ENCODE measurements at places on chromosomes 4 and X.

- DNase-seq = peak; percentile 86
Observed at GRCh38 chr4:142095886-142096605, 459.7 kb downstream of the IL15 start.

DNA sequence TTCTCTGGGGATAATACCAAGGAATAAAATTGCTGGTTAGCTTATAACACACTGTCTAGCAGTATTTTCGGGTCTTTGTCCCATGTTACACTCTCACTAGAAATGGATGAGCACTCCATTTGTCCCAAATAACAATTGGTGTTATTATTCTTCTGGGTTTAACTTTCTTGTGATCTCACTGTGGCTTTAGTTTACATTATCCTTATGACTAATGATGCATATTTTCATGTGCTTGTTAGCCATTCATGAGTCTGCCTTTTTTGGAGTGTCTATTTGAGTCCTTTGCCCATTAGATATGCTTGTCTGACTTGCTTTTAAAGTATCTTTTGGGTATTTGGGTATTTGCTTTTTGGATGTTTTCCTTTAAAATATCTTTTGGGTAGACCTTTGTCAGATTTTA lies 372.9 kb upstream of the TENM3 start:
- DNase-seq = no peak

- DNase-seq = no peak
Observed at GRCh38 chrX:70554081-70554480, 109.4 kb downstream of the DLG3 start.

GRCh38 chr4:101938836-101939235 lies 148.3 kb downstream of the BANK1 start:
- no peak for DNase-seq

DNA sequence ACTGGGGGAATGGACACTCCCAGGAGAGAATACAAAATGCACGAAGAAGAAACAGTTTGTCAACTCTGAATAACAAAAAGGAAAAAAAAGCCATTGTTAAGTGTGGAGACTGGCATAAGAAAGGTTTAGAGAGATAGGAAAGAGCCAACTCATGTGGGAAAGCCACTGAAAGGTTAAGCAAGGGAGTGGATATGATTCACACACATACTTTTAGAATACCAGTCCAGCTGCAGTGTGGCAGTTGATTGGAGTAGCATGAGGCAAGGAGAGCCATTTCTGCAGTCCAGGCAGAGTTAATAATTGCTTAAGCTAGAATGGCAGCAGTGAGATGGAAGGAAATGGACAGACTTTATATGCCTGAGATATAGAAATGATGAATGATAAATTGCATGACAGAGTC lies 36.9 kb upstream of the ADAD1 start:
- no peak for DNase-seq

GRCh38 chr4:83850435-83850834 lies 314.5 kb downstream of the GPAT3 start:
- DNase-seq = no peak

DNA sequence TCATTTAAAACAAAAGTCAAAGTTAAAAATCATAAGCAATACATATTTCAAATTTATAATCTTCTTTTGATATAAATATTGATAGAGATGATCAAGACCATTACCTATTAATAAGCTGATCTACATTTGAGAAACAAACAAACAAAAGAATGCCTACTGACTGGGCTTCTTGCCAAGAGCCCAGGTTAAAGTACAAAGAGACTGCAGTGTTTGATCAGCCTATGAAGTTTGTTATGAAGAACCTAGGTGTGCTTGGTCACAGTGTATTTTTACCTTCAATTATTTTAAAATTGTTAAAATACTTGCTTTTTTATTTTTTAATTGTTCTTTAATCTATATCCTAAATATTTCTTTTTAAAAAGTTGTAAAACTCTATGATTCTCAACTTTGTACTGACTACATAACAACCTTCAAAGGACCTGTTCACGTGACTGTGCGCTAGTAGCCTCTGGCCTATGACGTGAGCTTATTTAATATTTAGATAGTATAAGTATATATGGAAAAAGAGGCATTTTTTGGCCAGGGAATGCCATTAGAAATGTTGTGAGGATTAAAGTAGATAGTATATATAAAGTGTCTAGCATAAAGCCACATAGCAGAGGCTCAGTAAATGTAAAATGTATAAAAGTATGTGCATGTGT lies 11.4 kb upstream of the SLC39A8 start:
- no peak for DNase-seq

- DNase-seq = no peak
Observed at GRCh38 chr4:153824501-153824900, 35.6 kb upstream of the SFRP2 start.

DNA sequence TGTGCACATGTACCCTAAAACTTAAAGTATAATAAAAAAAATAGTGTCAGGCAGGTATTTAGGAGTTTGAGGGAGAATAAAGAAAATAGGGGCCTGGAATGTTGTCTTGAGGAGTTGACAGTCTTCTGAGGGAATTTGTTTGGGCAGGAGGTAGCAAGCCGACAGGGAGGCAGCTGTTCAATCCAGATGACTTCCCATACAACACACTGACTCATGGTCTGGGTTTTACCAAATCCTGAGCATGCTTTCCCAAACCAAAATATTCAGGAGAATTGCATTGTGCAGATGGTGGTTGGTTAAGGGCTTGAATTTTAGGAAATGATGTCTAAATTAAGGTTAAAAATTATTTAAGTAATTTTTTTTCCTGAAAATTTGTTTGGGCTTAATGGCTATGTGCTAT lies 430.0 kb downstream of the INPP4B start:
- DNase-seq = no peak

DNA sequence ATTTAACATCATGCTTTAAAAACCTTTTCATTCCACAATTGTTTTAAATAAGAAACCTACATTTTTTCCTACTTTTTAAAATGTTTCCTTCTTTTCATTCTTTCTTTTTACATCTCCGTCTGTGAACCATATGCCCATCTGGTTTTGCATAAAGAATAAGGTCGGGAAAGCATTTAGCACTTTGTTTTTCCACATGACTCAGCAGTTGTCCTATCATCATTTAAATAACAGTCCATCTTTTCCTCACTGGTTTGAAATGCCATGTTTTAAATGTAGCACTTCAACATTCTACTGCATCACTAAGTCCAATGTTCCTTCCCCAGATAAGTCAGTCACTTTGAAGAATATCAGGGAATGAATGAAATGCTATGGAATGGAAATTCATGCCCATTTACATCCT lies 128.4 kb downstream of the SH3RF1 start:
- no peak for DNase-seq

- DNase-seq = no peak
Observed at GRCh38 chr4:141705048-141705746, 68.8 kb downstream of the IL15 start.

DNA sequence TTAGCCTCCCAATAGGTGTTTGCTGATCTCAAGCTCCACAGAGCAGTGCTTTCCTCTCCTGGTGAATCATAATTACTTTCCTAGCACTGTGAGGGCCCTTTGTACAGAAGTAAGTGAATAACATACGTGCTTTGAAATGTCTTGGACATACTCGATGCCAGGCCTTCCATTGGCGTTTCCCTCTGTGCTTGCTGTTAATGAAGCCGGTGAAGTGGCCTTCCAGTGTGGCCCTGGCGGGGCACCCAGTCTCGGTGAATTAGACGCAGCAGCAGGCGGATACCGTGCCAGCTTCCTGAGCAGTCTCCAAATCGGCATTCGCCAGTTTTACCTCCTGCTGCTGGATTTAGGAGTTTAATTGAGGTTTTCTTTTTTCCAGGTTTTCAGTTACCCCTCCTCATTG lies 132.3 kb downstream of the HMX1 start:
- no peak for DNase-seq

- DNase-seq = no peak
Observed at GRCh38 chrX:16239211-16239610, 71.9 kb downstream of the MAGEB17 start.

- DNase-seq = no peak
Observed at GRCh38 chr4:71147261-71147660, 153.8 kb downstream of the DCK start.

DNA sequence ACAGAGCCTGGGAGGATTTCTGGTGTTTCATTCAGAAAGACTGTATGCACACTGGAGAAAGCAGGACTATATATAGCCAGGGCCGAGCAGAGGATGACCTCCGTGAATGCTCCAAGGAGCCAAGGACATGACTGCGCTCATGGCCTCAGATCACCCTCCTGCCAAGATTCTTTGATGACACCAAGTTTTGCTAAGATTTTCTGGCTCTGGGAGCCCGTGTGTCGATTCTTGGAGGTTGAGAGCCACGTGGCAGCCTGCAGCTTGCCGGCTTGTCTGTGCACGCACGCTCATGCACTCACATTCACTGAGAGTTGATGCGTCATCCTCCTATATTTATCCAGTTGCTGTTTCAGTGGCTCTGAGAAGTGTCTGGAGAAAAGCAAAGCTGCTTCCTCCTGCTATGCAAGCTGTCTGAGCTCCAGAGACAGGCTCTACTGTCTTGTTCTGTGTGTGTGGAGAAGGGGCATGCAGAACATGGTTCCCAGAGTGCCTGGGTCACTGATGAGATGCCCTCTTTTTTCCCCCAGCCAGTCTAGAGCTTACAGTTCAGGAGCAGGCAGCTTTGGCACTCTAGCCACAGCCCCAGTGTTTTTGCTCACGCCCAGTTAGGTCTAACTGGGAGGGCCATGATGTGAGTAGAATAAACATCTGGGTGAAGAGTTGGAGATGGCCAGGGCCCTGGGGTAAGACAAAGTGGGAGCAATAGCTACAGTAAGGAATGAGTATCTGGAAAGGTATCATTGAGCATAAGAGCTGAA lies 64.9 kb upstream of the SCOC start:
- peak; percentile 70 for DNase-seq

GRCh38 chrX:86369847-86370630 lies 221.8 kb downstream of the DACH2 start:
- DNase-seq = no peak

DNA sequence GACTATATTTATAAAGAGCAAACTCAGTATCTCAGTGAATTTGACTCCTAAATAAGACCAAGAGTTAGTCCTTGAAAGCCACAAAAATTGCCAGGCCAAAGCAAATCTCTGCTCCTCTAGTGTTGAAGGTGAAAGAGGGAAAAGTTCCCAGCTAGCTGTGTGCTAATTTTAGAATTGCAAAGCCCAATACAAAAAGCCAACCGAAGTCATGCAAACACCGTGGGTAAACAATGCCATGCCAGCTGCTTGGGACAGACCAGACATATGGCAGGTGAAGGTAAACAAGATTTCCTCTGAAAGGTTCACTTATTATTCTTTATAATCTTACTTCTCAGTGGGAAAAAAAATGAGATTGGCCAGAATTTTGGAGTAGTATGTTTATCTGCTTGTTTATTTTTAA lies 80.5 kb upstream of the LNX1 start:
- no peak for DNase-seq

DNA sequence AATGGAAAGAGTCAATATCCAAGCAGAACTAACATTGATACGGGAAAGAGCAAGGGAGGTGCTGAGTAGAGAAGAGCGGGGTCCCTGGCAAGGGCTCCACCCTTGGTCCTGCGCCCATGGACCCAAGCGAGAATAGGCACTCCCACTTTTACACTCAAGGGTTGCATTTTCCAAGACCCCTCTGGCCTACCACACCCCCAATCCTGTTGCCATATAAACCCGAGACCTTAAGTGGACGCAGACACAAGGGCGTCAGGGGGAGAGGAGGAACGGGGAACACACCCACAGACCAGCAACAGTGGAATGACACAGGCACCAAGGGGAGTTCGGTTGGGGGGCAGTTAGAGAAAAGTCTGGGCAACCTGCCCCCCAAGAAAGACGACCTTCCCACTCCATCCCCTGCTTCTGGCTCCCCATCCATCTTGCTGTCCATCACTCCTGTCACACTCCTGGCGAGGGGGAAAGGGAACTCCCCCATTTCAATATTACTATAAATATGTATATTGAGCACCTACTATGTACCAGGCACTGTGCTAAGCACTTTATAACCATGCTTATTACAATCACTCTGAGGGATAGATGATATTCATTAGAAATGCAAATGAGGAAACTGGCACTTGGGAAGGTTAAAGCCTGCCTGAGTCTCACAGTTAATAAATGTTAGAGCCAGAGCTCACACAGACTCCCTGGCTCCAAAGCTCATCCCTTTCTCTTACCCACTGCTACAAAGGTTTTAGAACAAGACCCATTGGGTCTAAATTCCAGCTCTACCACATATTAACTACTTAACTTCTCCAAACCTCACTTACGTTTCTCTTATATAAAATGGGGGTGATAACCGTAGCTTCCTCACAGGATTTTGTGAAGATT lies 51.7 kb downstream of the SCD5 start:
- DNase-seq = no peak

DNA sequence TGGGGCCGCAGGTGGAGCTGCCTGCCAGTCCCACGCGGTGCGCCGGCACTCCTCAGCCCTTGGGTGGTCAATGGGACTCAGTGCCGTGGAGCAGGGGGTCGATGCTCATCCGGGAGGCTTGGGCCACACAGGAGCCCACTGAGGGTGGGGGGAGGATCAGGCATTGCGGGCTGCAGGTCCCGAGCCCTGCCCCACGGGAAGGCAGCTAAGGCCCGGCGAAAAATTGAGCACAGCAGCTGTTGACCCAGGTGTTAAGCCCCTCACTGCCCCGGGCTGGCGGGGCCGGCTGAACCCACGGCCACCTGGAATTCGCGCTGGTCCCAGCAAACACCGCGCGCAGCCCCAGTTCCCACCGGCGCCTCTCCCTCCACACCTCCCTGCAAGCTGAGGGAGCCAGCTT lies 26.1 kb downstream of the VCX2 start:
- no peak for DNase-seq

GRCh38 chrX:121405826-121406225 lies 358.4 kb downstream of the GLUD2 start:
- no peak for DNase-seq

DNA sequence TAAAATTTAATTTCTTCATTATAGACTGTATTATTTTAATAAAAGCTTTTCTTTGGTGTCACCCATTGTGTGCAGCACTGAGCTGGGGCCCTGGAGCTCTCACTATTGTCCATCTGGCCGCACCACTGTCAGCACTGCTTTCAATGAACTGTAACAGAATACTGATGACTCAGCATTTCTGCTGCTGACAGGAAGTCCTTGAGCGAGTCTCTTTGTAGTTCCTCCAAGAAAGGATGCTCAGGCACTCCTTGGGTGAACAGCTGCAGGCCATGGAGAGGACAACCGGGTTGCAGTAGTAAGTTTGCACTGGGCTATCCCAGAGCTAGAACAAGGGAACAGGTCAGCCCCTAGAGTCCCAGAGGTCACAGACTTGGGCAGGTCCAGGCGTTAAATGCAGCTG lies 81.6 kb downstream of the SORBS2 start:
- no peak for DNase-seq

DNA sequence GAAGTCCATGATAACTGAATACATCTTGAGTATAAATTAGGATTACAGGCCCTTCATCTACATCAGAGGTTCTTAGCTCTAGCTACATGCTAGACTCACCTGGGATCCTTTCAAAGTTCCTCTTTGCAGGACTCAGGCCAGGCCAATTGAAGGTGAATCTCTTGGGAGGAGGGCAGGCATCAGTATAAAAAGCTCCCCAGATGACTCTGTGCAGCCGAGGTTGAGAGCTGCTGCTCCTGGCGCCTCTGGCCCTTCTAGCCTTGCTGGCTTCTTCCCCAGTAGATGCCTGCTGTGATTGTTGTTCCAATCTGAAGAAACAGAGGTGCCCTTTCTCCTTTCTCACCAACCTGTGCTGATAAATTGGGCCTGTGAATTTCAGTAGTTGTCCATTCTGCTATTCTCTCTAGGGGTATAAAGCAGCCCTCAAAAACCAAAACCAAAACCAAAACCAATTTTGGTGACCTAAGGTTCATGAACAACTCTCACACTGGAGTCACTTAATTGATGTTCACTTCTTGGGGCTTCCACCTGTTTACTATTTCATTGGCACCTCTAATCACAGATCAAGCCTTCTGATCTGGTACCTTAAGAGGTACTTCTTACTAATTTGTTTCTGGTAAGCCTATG lies 78.7 kb downstream of the SUPT20HL2 start:
- no peak for DNase-seq
